ENCODE measurements at places on chromosomes 2 and 18.
A peak's percentile ranks its signal among the peaks of the same experiment; 100 is the strongest.

DNA sequence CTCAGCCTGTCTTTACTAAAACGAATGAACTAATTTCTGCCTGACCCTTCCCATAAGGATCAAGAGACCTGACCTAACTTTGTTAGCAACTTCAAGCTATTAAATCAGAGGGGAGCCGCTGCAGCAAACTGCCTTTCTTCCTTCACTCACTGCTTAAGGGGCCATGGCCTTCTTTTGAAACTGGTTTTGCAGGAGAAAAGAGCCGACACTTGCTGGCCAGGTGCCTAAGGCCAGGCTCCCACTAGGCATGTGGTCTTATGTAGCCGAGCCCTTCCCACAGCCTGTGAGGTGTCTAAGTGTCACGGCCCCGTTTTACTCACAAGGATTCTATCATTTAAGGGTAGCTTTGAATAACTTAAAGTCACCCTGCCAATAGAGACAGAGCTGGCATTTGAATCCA lies 130.8 kb downstream of the ZNF236 start:
- DNase-seq = no peak

DNA sequence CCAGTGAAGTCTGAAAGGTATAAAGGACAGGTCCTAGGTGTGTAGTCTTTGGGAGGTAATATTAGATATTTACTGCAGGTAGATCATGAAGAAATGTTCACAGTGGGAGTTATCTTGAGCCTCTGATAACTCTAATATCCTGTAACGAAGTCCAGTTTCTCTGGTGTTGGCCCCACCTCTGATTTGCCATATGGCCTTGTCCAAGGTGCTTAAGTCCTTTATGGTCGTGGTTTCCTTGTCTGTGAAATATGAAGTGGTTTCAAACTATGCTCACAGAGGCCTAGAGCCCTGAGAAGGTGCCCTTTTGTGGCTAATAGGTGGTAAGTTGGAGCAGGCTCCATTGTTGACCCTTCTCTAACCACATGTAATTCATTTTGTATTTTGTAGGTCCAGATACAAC lies 190.7 kb downstream of the ICOS start:
- DNase-seq = peak; percentile 21

GRCh38 chr2:40255103-40255502 lies 196.8 kb downstream of the SLC8A1 start:
- DNase-seq = no peak

- no peak for DNase-seq
Observed at GRCh38 chr2:148885209-148885608, 10.2 kb downstream of the KIF5C start.

- no peak for DNase-seq
Observed at GRCh38 chr2:39697454-39697853, 31.7 kb downstream of the TMEM178A start.

- DNase-seq = no peak
Observed at GRCh38 chr2:197846777-197847176, 42.4 kb downstream of the PLCL1 start.

GRCh38 chr2:196274387-196274809 lies 103.0 kb upstream of the STK17B start:
- DNase-seq = peak; percentile 99

- no peak for DNase-seq
Observed at GRCh38 chr2:105761931-105762515, 17.3 kb downstream of the NCK2 start.

- DNase-seq = no peak
Observed at GRCh38 chr18:2822213-2822921, 24.4 kb upstream of the EMILIN2 start.

- DNase-seq = no peak
Observed at GRCh38 chr2:110732422-110733413, at the start of gene ACOXL. ACOXL (plus strand) TSS chr2:110732573; CDS start chr2:110768390, 35,817 bp downstream.

DNA sequence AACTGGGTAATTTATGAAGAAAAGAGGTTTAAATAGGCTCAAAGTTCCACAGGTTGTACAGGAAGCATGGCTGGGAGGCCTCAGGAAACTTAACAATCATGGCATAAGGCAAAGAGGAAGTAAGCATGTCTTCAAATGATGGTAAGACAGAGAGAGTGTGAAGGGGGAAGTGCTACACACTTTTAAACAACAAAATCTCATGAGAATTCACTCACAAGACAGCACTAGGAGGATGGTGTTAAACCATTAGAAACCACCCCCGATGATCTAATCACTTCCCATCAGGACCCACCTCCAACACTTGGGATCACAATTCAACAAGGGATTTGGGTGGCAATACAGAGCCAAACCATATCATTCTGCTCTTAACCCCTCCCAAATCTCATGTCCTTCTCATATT lies 34.9 kb downstream of the CFAP210 start:
- no peak for DNase-seq

GRCh38 chr2:65746931-65747675 lies 314.7 kb upstream of the SPRED2 start:
- no peak for DNase-seq

- DNase-seq = no peak
Observed at GRCh38 chr2:189143925-189144324, 35.6 kb downstream of the COL5A2 start.

DNA sequence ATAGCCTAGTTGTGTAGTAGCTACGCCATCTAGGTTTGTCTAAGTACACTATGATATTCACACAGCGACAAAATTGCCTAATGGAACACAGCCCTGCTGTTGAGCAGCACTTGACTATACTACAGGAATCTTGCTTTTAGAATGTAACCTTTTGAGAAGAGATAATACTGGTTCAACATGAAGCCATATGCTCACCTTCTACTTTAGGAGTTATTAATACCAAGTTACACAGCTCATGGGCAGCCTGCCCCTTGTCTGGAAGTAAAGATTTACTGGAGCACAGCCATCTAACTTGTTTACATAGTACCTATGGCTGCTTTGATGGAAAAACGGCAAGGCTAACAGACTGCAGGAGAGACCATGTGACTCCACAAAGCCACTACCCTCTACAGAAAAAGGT lies 174.8 kb downstream of the DYM start:
- DNase-seq = no peak

- no peak for DNase-seq
Observed at GRCh38 chr2:229521576-229521975, 192.8 kb downstream of the DNER start.

GRCh38 chr2:198321522-198322088 lies 517.2 kb downstream of the PLCL1 start:
- no peak for DNase-seq

DNA sequence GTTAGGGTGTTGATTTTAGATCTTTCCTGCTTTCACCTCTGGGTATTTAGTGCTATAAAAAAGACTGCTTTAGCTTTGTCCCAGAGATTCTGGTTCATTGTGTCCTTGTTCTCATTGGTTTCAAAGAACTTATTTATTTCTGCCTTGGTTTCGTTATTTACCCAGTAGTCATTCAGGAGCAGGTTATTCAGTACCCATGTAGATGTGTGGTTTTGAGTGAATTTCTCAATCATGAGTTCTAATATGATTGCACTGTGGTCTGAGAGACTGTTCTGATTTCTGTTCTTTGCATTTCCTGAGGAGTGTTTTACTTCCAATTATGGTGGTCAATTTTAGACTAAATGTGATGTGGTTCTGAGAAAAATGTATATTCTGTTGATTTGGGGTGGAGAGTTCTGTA lies 167.1 kb upstream of the KYNU start:
- no peak for DNase-seq

GRCh38 chr2:217038001-217038400 lies 178.1 kb upstream of the TNP1 start:
- no peak for DNase-seq

GRCh38 chr18:8930990-8931616 lies 171.4 kb upstream of the NDUFV2 start:
- no peak for DNase-seq

DNA sequence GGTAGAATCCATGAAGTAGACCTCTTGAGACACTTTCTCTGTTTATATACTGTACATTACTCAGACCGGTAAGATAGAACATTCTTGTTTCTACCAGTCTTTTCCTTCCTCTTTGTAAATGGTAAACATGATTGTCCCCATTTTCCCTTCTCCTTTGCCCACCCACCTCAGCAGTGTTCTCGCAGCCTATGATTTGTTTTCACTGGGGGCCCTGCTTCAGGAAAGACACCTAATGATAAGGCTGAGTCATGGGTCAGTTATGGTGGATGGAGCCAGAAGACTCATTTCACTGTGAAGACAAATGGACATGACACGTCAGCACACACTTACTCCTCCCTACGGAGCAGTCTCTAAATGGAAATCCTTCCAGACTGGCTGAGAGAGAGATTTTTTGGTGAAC lies 23.7 kb downstream of the CENPO start:
- DNase-seq = no peak

DNA sequence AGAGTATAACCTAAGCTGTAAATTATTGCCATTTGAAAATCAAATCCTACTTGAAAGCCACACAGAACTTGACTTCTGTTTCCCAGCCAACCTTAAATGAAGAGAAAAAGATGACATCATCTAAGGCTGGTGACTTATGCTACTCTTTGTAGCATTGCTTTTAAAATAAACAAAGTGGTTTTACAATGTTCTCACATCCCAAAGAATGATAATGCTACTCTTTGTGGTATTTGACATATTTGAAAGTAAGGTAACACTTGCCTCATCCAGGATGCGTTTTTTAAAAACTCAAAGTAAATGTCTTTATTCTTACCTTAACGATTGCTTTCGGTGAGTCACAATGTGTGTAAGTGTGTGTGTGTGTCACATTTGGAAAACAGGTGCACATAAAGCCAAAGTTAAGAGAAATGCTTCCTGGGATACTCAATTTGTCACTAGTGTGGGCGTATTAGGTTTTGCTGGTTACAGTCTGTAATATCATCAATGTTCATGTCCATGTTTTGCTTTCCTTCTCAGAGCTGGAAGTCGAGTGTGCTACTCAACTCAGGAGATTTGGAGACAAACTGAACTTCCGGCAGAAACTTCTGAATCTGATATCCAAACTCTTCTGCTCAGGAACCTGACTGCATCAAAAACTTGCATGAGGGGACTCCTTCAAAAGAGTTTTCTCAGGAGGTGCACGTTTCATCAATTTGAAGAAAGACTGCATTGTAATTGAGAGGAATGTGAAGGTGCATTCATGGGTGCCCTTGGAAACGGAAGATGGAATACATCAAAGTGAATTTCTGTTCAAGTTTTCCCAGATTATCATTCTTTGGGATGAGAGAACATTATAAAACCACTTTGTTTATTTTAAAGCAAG lies 2.6 kb downstream of the PMAIP1 start:
- peak; percentile 28 for DNase-seq

DNA sequence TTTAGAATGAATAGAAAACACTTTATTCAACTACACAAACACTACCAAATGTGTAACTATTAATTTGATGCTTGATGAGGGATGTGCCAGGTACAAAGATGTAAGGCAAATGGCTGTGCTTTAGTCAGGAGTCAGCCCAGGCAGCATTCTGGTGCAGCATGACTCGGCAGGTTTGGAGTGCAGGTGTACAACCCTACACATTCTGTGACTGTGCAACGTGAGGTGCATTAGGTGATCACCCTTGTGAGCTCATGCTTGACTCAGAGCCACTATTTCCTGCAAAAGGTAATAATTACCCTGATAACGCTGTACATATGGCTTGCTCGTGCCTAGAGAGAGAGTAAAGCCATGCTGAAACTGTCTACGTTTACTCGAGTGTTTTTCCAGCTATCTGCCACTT lies 288.7 kb upstream of the DSEL start:
- no peak for DNase-seq

DNA sequence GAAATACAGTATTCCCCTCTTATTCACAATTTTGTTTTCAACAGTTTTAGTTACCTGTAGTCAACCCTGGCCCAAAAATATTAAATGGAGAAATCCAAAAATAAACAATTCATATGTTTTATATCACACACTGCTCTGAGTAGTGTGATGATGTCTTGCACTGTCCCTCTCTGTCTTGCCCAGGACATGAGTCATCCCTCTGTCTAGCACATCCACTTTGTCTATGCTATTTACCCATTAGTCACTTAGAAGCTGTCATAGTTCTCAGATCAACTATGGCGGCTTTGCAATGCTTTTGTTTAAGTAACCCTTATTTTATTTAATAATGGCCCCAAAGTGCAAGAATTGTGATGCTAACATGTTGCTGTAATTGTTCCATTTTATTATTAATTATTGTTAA lies 380.6 kb upstream of the REG3G start:
- no peak for DNase-seq

DNA sequence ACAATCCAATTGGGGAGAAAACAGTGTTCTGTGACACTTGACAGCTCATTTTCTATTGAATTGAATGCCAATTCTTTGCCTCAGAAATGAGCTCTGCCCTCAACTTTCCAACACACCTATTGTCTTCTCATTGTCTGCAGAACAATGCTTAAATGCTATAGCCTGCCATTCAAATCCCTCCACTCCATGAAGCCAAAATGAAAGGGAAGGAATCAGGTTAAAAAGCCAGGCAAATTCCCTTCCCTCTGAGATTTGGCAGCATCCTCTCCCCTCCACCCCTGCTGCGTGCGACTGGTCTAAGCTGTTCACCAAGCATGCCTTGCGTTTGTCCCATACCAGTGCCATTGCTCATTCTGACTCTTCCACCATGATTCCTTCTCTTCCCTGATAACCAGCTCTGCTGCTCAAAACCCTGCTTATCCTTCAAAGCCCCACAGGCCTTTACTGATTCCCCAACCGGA lies 32.4 kb upstream of the TMEM131 start:
- no peak for DNase-seq
